ENCODE measurements at places on chromosomes 1 and 21.

GRCh38 chr1:209434066-209434465 lies 149.4 kb upstream of the CAMK1G start:
- no peak for DNase-seq

- DNase-seq = no peak
Observed at GRCh38 chr1:10588640-10589039, 113.9 kb downstream of the PEX14 start.

DNA sequence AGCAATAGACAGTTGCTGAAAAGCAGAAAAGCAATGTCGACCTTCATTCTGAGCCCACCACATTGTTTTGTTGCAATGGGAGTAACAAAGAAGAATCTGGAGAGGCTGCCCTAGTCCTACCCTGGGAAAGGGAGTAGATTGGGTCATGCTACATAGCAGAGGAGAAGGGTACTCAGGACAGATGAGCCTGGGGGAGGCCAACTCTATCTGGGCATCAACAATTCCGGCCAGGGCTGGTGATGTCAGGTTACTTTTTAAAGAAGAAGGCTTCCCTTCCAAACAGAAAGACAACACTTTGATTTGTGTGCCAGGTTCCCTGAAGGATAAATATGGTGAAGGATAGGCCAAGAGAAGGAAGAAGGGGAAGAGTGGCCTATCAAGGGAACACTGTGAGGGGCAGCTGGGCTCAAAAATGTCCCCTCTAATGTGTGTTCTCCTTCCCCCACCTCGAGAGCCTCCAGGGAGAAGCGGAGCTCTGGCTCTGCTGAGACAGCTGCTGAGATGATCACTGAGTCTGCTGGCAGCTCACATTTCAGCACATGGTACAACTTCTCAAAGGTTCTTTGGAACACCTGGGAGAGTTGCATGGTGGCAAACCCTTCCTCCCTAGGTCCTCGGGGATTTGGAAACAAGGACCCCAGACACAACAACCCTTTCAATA lies 3.2 kb upstream of the ADIPOR1 start:
- no peak for DNase-seq

DNA sequence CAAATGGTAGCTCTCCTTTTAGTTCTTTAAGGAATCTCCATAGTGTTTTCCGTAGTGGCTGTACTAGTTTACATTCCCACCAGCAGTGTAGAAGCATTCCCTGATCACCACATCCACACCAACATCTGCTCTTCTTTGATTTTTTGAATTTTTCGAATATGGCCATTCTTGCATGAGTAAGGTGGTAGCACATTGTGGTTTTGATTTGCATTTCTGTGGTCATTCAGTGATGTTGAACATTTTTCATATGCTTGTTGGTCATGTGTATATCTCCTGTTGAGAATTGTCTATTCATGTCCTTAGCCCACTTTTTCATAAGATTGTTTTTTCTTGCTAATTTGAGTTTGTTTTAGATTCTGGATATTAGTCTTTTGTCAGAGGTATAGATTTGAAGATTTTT lies 84.6 kb upstream of the B3GALT2 start:
- no peak for DNase-seq

DNA sequence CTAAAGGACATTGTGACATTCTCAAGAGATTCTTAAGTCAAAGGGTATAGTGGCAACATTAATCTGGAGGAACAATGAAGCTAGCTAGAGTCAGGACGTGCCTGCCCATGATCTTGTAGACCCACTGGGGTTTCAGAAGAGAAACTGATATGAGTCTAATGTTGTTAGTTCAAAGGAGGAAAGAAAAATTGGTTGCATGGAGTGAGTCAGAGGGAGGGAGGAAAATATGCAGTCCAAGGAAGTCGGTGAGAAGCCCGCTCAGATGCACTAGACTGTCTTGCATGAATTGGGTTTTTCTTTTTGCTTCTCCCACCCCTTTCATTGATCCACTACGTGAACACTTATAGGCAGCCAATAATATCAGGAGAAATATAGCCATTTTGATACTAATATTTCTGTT lies 53.8 kb upstream of the SYT14 start:
- DNase-seq = no peak

GRCh38 chr1:1578371-1578940 lies 3.8 kb upstream of the SSU72 start:
- no peak for DNase-seq

- no peak for DNase-seq
Observed at GRCh38 chr1:160708118-160708517, 3.5 kb downstream of the CD48 start.

DNA sequence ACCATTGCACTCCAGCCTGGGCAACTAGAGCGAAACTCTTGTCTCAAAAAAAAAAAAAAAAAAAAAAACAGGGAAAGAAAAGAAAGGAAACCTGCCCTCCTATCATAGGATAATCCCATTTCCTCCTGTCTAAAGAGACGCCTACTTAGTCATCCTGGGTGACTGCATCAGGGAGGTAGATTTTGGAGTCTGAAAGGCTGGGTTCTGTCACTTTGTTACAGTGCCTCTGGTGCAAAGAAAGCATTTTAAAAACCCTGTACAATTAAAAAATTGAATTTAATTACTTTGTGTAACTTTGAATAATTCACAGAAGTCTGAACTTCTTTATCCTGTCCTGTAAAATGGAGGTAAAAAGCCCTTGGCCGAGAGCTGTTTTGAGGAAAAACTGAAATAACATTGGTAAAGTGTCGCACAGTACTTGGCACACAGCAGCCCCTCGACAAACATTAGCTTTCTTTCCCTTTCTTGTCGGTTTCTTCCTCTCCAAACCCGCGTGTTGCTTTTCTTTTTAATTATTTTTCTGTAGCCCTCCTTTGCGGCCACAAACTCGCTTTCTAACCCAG lies 657 bp upstream of the HDAC1 start:
- no peak for DNase-seq

GRCh38 chr1:214899908-214900460 lies 182.6 kb upstream of the KCNK2 start:
- no peak for DNase-seq

DNA sequence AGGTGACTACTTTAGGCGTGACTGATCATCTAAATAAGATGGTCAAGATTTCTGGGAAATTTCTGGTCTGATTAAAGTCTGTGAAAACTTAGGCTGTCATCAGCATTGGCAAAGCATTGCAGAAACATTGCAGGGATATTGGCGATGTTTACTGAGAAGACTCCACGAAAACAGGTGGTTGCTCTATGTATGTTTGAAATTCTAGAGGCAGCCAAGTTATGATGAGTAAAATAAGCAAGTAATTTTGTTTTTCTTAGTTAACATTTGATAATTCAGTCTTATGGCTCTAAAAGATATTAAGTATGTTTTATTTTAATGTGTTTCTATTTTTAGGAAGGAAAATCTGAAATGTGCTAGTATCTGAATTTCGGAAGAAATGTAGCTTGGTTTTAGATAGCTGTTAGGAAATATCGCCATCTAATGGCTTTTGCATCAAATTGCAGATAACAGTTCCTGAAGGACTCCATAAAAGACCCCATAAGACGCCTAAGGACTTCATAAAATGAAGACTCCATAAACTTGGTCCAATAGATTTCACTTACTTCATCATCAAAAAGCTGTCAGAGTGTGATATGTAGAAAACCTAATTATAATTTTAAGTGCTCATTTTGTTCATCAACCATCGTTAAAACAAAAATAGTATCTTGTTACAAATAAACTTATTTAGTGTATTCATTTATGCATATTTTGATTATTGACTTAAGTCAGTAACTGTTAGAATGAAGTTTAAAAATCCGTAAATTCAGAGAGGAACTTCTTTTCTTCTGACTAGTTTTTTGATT lies 344.6 kb downstream of the RYR2 start:
- no peak for DNase-seq

GRCh38 chr1:215055281-215055935 lies 27.1 kb upstream of the KCNK2 start:
- DNase-seq = no peak

DNA sequence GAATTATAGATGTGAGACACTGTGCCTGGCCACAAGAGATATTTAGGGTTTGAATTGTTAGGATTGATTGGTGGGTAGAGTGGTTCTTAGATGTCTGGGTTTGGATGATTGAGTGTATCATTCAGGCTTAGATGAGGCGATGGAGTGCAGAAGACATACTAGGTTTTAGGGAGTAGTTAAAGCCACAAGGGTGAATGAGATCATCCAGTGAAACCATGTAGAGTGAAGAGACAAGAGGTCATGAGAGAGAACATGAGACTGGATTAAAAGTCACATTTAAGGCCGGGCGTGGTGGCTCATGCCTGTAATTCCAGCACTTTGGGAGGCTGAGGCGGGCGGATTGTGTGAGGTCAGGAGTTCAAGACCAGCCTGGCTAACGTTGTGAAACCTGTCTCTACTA lies 37.2 kb downstream of the ZFYVE9 start:
- no peak for DNase-seq
